ENCODE measurements at places on chromosomes 2 and 18.

DNA sequence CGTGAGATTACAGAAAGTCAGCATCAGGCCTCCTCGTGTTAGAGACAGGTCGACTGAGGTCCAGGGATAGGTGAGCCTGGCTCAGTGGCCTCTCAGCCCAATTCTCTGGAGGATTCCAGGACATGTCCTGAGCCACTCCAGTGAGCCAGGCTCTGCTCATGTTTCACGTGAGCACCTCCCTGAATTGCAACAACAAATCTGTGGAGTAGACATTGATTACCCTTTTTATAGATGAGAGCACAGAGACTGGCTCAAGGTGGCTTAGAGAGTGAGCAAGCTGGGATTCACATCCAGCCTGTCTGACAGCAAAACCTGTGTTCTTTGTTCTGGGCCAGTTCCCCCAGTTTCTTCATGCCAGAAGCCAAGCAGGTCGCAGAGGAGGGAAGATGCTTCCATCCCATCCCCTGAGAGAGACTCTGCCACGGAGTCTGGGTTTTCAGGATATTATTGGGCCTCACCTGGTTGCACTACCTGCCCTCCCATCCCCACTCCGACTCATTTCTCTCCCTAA lies 46.4 kb downstream of the HS1BP3 start:
- no peak for DNase-seq

GRCh38 chr18:60413944-60414547 lies 41.5 kb upstream of the MC4R start:
- DNase-seq, result no peak

GRCh38 chr2:230868947-230869913 lies 4.5 kb downstream of the ITM2C start:
- DNase-seq, result no peak

DNA sequence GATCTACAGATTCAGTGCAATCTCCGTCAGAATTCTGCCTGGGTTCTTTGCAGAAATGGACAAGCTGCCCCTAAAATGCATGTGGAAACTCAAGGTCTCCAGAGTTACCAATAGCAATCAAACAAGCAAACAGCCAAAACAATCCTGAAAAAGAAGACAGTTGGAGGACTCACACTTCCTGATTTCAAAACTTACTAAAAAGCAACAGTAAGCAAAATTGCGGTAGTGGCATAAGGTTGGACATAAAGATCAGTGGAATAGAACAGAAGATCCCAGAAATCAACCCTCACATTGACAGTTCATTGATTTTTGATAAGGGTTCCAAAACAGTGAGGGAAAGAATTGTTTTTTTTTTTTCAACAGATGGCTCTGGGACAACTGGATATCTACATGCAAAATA lies 59.7 kb downstream of the NPPC start:
- no peak for DNase-seq

- DNase-seq, result no peak
These were observed 61.8 kb upstream of the EFEMP1 start for GRCh38 chr2:55985406-55985805.

- DNase-seq, result no peak
These were observed 160.5 kb downstream of the XIRP2 start for GRCh38 chr2:167048829-167049228.

- DNase-seq, result no peak
These were observed 4.5 kb upstream of the TMSB10 start for GRCh38 chr2:84900971-84901370.

- DNase-seq, result no peak
These were observed 90.8 kb upstream of the PIK3C3 start for GRCh38 chr18:41864216-41864615.

GRCh38 chr18:42414756-42415454 lies 459.9 kb downstream of the PIK3C3 start:
- DNase-seq, result no peak

GRCh38 chr2:191860760-191861466 lies 14.0 kb upstream of the CAVIN2 start:
- no peak for DNase-seq

DNA sequence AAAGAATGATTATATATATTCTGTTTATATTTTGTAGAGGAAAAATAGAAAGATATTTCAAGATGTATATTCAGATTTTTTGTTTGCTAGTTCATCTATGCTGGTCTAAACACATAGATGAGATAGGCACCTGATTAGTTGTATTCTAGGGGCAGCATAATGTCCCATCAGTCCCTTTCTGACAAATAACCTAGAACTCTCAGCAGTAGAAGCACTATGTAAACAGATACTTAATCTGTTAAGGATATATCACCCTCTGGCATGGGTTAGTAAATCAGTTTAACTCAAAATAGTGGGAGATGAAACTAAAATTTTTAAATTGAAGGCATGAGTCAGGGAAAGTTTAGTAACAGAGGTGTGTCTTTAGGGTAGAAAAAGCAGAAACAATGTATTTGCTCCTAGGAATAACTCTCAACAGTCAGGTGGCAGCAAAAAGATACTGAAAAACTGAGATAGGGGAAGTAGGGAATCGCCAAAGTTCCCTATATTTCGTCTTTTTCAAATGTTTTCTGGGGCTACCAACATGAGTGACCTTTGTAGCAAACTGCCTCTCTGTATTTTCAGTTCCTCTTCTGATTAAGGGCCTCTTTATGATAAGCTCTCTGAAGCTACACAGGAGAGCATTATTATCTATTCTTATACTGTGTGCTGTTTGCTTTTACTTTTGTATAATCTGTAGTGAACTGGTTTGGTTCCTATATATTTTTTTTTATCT lies 5.7 kb downstream of the PPP1R1C start:
- DNase-seq, result no peak

DNA sequence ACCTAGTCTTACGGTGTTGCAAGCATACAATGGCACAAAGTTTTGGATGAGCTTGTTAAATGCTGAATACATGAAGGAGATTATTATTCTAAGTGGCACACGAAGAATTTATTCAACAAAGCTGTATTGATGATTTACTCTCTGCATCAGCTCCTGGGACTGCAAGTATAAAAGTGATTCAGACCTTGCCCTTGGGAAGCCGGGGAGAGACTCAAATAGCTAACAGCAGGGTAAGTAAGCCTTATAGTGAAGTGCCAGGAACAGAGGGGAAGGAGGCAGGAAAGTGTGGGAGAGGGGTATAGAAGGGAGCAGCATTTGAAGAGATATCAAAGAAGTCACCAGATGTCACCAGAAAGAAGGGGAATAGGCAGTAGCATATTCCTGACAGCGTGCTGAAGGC lies 115.4 kb downstream of the MCFD2 start:
- no peak for DNase-seq

DNA sequence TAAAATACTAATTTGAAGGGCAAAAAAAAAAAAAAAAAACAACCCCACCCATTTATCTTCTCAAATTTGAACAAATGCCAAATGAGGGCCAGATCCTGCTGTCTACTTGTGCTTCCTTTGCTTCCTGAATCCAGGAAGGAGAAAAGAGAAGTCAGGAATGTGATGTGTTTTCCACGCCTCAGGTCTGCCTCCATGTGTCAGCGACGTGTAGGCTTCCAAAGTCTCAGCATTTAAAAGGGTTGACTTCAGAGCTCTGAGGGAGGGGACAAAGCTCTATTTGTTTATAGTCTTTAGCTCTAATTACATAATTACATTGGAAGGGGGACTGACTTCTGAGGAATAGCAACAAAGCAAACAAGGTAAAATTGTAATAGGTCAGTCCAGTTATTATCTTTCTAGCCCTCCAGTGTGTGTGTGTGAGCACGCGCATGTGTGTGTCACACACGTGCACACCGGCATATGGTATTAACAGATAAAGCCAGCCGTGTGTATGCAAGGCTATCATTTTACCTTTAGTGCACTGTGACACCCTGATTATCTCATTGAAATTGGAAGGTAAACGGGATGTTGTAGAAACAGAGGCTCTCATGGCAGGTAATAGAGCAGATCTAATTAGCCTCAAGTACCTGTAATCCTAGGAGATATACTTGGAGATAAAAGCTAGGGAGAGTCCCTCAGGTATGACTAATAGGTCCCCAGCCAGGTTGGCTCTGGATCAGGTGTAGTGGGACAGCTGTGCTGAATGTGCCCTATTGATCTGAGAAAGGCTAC lies 911.4 kb upstream of the ZEB2 start:
- peak; percentile 99 for DNase-seq

- DNase-seq, result no peak
These were observed at the start of gene DIPK1C for GRCh38 chr18:74457043-74457724. Gene DIPK1C (minus strand): TSS chr18:74457308. CDS start chr18:74457259, 49 bp downstream.

- DNase-seq, result no peak
These were observed 161.2 kb downstream of the PLEKHA3 start for GRCh38 chr2:178641498-178641897.

- DNase-seq, result no peak
These were observed 221.5 kb upstream of the SLC35G4 start for GRCh38 chr18:11387880-11388279.

- no peak for DNase-seq
These were observed 29.9 kb downstream of the CHCHD5 start for GRCh38 chr2:112614201-112614840.

- DNase-seq, result no peak
These were observed 17.7 kb downstream of the TANK start for GRCh38 chr2:161177969-161178368.

- no peak for DNase-seq
These were observed 85.8 kb upstream of the HPCAL1 start for GRCh38 chr2:10216677-10217488.

DNA sequence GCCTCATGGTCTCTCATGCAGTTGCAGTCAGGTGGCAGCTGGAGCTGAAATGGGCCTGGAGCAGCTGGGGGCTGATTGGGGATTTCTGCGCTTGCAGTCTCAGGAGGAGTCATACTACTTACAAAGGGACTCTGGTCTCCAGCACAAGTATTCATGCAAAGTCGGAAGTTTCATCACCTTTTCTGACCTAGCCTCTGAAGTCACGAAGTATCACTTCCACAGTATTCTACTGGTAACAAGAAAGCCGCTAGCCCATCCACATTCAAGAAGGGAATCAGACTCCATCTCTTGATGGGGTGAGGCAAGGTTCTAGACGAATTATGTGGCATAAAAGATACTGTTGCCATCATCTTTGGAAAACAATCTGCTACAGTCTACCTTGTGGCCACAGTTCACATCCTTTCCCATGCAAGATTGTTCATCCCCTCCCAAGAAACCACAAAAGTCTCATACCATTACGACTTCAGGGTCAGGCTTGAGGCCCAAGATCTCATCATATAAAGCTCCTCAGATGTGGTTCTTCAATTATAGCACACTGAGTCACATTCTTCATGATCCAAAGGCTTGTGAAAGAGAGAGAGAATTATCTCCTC lies 95.3 kb downstream of the SMC6 start:
- DNase-seq, result no peak

DNA sequence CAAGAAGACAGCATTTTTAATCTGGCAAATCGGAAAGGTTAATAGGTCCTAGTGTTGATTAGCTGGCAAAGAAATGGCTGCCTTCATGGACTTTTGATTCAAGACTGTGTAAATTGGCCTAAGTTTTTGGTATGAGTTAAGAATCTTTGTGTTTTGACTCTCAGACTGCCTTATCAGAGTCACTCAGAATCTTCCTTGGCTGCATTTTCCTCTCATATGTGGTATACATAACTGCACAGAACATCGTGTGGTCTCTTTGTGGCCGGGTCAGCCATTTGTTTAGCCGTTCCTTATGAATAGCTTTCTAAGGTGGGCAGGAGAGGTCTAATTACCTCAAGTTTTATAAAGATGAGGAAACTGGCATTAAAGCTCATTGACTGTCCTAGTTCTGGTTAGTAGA lies 30.1 kb downstream of the CAB39 start:
- no peak for DNase-seq

- DNase-seq, result no peak
These were observed 40.0 kb downstream of the MARCO start for GRCh38 chr2:118982039-118982438.

DNA sequence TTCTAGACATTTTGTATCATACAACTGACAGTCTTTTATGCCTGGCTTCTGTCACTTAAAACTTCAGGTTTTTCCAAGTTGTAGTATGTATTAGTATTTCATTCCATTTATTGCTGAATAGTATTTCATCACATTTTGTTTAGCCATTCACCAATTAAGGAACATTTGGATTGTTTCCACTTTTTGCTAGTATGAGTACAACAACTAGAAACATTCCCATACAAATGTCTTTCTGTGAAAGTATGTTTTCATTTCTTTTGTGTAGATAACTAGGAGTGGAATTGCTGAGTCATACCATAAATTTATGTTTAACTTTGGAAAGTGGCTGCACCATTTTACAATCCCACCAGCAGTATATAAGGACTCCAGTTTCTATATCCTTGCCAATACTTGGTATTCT lies 135.9 kb downstream of the ATAD2B start:
- DNase-seq, result no peak

DNA sequence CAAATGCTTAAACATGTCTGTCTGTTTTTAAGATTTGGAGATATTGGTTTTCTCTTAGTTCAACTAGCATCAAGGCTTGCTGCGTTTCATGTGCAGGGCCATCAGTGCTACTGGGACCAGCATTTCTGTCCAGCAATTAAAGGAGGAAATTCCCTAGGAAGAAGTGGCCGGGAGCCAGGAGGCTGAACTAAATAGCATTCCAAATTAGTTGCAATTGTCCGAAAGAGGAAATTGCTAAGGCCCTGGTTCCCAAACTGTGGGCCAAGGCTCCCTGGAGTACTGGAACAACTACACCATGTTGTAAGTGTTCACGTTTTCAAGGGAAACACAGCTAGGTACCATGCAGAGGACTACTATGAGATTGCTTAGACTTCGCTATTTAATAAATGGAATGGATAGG lies 257.9 kb downstream of the PTPRM start:
- no peak for DNase-seq

GRCh38 chr2:142920571-142920970 lies 43.1 kb downstream of the KYNU start:
- DNase-seq, result no peak

DNA sequence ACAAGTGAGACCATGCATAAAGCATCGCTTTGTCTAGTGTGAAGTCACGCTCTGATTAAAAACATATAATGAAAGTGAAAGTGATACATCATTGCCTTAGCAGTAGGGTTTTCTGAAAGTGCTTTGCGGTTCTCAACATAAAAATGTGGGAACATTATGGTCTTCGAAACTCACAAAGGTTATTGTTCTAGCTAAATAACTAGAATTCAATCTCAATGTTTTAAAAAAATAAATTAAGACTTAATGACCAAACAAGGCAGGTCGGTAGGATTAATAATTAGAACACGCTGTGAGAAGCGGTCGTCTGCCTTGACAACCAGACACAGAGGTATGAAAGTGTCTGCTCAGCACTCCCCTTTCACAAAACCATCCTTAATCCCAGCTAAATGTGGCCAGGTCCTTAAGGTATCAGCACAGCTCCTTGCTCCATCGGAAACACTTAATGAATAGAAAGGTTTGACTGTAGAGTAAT lies 42.2 kb downstream of the KLHL14 start:
- no peak for DNase-seq

DNA sequence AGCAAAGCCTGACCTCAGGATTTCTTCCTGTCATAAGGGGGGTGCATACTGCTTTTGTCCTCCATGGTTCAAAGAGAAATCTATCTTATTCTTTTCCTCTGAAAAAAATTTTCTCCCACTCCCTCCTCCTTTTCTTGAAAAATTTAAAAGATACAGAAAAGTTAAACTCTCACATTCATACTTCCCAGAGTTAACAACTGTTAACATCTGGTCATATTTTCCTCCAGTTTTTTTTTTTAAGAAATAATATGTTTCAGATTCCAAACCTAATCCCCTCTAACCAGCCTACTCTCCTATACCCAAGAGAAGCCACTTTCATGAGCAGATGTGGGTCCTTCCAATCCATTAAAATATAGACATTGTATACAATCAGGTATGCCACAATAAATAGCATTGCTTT lies 378.9 kb upstream of the HNRNPA3 start:
- DNase-seq, result no peak

GRCh38 chr2:20596973-20597859 lies 53.7 kb downstream of the HS1BP3 start:
- no peak for DNase-seq

- DNase-seq, result no peak
These were observed 28.7 kb upstream of the HNRNPA3 start for GRCh38 chr2:177183860-177184259.
